ENCODE measurements at places on chromosomes 5 and 9.

DNA sequence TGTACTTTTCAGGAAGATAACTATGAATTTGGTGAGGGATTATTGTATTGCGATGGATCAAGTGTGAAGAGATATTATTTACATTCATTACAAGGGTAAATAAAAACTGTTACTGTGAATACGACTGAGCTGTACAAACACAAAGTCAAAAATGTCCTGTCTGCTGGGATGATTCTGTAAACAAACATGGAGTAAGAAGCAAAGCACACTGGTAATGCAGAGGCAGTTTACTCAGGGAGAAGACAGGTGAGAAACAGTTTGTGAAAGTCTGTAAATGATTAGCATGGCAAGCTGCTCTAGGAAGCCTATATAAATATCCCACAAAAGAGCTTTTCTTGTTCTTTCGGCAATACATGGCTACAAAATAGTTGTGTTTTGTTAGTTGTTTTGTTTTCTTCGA lies 115.4 kb upstream of the GNA14 start:
- no peak for DNase-seq

- DNase-seq, result no peak
Measured at GRCh38 chr5:172898218-172898842, 60.9 kb upstream of the RPL26L1 start.

- DNase-seq, result peak; percentile 80
Measured at GRCh38 chr5:135545099-135545498, 9.3 kb upstream of the NEUROG1 start.

DNA sequence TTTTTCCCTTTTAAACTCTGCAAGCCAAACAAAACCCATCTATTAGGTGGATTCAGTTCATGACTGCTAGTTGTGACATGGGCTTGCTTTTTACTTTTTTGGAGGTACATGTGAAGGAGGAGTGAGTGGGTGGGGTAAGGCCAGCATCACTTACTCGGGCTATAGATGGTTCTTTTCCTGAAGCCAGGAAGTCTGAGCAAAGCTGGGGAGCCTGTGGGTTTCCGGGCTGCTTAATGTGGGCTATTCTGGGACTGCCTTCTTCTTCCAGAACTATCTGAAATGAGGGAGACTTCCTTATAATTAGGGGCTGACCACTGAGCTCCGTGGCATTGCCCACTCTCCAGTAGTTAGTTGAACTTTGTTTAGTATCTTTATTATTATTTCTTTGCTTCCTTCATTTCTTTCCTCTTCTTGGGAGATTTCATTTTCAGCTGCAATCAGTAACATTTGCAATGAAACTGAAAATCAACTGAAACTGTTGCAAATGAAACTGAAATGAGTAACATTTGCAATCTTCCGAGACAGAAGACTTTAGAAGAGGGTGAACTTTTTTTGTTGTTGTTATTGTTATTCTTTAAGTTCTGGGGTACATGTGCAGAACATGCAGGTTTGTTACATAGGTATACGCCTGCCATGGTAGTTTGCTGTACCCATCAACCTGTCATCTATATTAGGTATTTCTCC lies 204.9 kb downstream of the LRRC70 start:
- DNase-seq, result no peak

DNA sequence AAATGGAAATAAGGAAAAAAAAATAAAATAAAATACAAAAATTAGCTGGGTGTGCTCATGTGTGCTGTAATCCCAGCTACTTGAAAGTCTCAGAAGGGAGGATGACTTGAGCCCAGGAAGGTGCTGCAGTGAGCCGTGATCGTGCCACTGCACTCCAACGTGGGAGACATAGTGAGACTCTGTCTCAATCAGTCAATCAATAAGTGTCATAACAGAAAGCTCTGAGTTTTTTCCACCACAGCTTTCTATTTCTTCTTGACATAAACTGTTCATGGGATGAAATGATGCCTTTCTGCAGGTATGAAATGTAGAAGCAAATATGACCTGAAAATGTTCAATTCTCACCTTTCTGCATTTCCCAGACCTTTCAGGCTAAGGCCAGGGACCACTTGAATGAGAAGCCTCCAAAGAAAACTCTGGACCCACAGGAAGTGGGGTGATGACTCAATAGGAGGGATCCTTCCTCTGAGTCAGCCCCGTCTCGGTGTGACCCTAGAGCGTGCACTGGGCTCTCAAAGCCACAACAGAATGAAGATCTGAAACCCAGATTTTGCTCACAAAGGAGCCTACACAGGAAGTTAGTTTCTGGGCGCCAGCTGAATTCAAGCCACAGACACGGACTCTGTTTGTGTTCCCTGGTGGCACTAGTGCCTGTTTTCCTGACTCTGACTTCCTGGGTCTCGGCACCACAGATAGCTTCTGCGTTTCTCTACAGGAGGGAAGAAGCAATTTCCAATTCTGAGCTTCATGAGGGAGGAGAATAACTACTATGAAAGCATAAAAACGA lies 62.0 kb downstream of the ANKH start:
- DNase-seq, result no peak

- no peak for DNase-seq
Measured at GRCh38 chr9:124444166-124444565, 6.1 kb upstream of the ADGRD2 start.

GRCh38 chr5:26948921-26949320 lies 89.5 kb downstream of the CDH9 start:
- no peak for DNase-seq

- DNase-seq, result no peak
Measured at GRCh38 chr5:139251281-139251687, 42.3 kb upstream of the MATR3 start.

GRCh38 chr5:142839711-142840346 lies 69.7 kb downstream of the ARHGAP26 start:
- no peak for DNase-seq

GRCh38 chr5:142658278-142658677 lies 27.6 kb downstream of the FGF1 start:
- DNase-seq, result no peak

DNA sequence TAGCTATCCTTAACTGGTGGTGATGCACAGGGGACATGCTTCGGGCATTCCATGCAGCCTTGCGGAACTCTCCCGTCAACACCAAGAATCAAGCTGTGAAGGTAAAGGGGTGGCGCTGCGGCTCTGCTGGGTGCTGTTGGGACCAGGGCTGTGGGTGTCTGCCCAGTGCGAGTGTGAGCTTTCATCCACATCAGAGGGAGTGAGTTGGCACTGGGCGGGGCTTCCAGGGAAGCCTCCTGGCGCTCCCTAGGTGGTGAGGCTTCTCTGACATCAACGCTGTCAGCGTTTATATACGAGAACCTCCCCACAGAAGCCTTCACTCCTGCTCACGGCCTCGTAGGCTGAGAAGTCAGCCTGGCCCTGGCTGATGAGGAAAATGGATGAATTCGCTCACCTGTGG lies 11.7 kb downstream of the ARPC5L start:
- DNase-seq, result no peak

- no peak for DNase-seq
Measured at GRCh38 chr5:50697739-50698138, 31.3 kb downstream of the PARP8 start.

GRCh38 chr5:179755022-179755421 lies 22.4 kb downstream of the MAML1 start:
- DNase-seq, result no peak

- DNase-seq, result no peak
Measured at GRCh38 chr5:22699319-22699718, 153.8 kb downstream of the CDH12 start.

DNA sequence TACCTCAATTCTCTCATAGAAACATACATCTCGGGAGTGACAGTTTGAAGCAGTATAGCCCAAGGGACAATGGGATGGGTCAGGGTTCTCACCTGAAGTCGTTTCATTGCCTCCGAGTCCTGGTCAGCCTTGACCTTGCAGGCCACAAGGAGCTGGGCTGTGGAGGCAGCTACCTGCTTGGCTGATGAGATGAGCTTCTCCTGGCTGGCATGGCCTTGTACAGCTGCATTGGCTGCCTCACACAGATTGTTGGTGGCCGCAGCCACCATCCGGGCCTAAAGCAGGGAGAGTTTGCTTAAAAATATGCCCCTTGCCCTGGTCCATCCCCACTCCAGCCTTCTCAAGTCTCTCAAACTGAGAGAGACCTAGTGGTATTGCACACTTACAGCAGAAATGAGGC lies 8.5 kb upstream of the TPM2 start:
- DNase-seq, result no peak

DNA sequence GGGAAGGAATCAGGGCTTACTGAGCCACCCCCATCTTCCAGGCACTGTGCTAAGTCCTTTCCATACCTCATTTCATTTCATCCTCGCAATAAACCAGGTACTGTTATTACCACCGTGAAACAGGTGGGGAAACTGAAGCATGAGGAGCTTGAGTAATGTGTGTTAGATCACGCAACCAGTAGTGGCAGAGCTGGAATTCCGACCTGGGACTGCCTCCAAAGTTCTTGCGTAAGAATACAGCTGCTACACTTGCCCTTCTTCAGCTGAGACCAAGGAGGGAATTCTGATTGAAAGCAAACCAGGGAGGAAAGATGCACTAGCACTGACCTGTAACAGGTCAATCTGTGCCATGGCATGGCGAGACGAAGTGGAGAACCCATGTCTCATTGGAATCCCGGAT lies 113.4 kb upstream of the MSX2 start:
- DNase-seq, result no peak

DNA sequence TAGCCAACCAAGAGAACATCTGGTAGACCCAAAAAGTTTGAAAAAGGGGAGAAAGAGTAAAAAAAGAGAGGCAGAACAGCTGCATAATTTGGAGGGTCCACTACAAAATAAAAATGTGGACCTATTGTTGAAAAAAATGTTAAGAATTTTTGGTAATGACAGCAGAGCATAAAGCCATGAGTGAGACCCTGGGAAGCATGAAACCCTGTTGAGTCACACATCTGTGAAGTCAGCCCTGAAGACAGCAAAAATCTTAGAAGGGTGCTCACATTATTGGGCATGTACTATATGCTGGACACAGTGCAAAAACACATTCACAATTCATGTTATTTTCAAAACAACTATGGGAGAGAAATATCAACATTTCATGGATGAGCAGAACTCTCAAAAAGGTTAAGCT lies 56.4 kb upstream of the LIFR start:
- no peak for DNase-seq

DNA sequence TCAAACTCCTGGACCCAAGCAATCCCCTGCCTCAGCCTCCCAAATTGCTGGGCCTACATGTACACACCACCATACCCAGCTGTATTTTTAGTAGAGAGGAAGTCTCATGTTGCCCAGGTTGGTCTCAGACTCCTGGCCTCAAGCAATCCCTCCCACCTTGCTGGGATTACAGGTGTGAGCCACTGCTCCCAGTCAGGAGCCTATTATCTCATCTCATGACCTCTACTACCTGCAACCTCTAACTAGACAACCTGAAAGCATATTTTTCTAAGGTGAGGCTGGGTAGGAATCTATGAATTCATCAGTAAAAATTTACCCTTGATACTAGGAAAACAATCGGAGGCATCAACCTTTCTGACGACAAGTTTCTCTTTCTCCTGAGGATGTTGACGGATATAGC lies 10.0 kb downstream of the FAM13B start:
- no peak for DNase-seq

DNA sequence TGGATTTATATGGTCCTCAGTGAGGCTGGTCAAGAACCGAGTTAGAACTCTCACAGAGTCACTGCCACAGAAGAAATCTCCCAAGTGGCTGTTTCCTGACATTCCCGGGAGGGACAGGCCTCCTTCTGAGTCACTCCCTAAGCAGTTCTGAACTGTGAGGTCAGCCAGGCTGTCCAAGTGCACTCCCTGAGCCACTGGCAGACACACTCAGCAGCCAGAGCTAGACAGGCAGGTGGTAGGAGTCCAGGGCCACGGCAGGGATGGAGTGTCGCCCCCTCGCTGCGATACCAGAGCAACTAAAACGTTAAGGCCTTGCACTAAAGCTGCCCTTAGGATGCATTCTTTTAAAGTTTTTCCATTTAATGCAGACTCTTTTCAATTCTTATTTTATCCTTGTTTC lies 3.4 kb downstream of the IL4 start:
- DNase-seq, result peak; percentile 24

- no peak for DNase-seq
Measured at GRCh38 chr5:178940569-178941360, at the start of gene ZNF454. Gene ZNF454 (plus strand): TSS chr5:178941198. CDS start chr5:178942792, 1,594 bp downstream.

DNA sequence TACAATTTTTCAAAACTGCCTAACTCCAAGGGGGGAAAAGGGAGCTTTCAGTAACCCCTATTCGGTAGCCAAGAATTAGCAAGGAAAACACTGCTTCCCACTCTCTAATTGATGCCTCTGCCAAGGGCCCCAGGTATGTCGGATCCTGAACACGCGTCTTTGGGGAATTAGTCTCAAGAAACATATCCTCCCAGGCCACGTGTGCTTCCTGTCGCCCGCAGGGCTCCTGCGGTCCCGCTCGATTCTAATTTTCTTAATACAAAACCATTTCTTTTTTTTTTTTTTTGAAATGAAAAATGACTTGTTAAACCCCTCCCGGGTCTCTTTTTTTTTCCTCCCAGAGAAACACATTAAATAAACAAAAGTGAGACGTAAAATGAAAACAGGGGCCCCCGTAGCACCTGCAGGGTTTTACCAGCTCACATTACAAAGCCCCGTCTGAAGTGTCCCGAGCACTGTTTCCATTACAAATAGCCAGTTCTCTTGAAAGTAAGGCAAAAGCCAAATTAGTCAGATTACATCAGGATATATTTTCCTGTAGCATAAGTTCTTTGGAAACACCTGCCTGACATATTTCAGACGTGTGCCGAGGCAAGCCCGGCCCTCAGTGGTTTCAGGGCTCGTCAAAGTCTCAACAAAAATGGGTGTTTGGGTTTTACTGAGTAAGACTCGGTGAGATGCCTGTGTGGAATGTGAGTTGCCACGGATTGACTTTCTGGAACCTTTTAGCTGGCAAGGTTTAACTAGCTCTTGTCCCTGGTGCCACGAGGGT lies 21.5 kb downstream of the SMIM23 start:
- DNase-seq, result peak; percentile 11

DNA sequence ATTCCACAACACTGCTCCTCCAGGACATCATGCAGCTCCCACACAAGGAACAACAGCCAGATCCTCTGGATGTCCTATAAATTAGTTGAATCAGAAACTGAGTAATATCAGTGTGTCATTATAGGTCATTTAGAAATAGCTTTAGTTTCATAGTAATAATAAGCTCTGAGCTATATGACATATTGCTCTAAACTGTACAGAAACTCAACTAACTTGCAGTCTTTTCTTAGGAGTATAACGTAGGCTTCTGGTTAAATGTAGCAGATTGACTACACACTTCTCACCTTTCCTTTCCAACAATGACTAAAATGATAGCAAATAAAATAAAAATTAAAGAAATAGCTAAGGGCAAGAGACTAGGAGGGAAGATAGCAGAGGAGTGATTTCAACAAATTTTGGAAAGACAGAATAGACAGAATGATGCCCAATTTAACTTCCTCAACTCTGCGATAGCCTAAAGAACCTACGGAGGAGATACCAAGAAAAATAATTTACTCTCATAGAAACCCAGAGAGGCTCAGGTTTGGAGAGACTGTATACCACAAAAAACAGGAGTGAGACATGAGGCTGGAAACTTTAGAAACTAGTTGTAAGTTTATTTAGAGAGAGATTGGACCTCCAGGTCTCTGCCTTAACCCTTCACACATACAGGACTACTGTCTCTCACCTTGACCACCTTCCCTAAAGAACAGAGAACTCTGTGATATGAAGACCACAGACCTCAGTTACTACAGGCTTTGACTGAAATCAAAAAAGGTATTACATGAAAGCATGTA lies 193.7 kb downstream of the TSSK1B start:
- no peak for DNase-seq

GRCh38 chr5:178291161-178291561 lies 58.6 kb upstream of the PHYKPL start:
- no peak for DNase-seq

- no peak for DNase-seq
Measured at GRCh38 chr5:37787742-37788141, 52.1 kb downstream of the GDNF start.

- no peak for DNase-seq
Measured at GRCh38 chr9:78539188-78539587, 242.3 kb downstream of the PSAT1 start.

Data from neural progenitor cell (in vitro differentiated cells).